ENCODE measurements at places on chromosomes 13 and 19. TPM values are rescaled to one million over a fixed set of nuclear protein-coding genes. Genes with fewer than 3 reads are reported as not detected.

The C19orf18 gene
- total RNA-seq: 0.76 TPM

DNA sequence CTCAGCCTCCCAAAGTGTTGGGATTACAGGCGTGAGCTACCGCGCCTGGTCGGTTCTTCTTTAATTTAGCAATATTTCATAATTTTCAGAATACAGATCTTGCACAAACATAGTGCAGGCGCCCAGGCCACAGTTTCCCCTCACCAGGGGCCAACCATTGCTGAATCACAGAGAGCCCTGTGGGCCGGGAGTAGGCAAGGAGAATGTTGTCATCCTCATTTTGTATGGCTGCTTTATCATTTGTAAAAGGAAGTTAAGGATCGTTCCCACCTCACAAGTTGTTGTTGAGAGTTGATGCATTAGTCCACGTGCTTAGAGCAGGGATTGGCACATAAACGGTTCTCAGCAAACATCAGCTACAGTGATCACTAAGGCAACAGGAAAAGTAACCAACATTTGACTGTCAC, 30.2 kb downstream of the MEIS3 start:
- no peak for DNase-seq

DNA sequence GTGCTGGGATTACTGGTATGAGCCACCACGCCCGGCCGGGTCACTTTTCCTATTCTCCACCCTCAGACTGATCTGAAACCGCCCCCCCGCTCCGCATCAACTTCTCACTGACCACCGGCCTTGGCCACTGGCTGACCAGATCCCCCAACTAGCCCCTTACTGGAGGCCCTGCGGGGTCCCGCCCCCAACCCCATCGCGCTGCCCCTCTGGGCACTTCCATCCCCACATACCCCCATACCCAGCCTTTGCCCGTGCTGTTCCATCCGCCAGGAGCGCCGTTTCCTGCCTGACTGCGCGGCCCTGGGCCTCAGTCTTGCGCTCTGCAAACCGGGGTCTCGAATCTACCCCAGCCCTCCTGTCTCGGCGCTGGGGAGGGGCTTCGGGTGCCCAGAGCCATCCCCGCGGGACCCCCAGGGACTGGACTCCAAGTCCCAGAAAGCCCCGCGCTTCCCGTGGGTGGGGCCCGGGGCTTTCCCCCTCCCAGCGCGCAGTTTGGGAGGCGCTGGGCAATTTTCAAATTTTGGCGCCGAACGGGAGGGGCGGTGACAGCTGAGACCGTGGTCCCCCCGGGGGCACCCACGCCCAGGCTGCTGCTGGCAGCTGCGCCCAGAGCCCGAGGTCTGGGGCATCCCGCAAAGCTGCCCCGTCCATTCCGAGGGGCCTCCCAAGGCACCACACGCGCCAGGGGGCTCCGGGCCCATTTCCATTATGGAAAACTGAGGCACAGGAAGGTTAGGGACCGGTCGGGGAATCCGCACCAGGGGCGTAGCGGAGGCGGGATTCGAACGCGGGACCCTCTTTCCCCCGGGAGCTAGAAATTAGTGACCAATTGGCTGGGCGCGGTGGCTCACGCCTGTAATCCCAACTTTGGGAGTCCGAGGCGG, 5.2 kb upstream of the LMNB2 start:
- DNase-seq: peak; percentile 31

DNA sequence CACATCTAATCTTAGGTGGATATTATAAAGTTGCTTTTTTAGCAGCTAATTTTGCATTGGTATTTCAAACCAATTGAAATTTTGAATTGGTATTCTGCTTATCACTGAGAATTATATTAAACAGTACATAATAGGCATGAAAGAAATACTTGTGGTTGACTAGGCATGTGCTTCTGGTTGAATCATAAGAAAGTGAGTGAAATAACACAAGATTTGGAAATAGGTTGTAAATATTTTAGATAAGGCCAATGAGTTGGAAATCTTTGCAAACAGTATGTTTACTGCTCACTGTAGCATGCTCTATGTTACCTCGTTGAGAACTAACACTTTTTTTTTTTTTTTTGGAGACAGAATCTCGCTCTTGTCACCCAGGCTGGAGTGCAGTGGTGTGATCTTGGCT, 66.8 kb upstream of the RFC3 start:
- no peak for DNase-seq

DNA sequence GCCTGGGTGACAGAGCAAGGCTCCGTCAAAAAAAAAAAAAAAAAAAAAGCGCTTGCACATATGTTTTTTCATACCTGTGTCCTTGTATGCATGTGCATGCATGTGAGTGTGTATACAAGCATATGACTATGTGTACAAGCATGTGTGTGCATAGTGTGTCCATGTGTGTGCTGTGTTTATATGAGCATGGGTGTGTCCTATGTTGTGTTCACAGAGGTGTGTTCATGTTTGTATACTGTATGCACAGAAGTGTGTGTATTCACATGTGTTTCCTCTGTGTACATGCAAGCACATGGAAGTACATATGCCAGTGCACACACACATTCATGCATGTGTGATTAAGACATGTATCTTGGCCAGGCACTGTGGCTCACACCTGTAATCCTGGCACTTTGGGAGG, 17.1 kb downstream of the MYO9B start:
- no peak for DNase-seq

Data from CD4-positive, alpha-beta memory T cell (primary cell).